MG63 (cell line): ENCODE measurements at places on chromosomes 16 and 17. TPM values are rescaled to one million over a fixed set of nuclear protein-coding genes. Genes with fewer than 3 reads are reported as not detected.

The CDK3 gene
- 1.3 and 6.4 TPM in 2 replicates for total RNA-seq

The MT1E gene
- 49.5 and 203 TPM in 2 replicates for total RNA-seq

- no peak for DNase-seq
Measured at GRCh38 chr16:72246423-72246822, 74.5 kb upstream of the PMFBP1 start.

DNA sequence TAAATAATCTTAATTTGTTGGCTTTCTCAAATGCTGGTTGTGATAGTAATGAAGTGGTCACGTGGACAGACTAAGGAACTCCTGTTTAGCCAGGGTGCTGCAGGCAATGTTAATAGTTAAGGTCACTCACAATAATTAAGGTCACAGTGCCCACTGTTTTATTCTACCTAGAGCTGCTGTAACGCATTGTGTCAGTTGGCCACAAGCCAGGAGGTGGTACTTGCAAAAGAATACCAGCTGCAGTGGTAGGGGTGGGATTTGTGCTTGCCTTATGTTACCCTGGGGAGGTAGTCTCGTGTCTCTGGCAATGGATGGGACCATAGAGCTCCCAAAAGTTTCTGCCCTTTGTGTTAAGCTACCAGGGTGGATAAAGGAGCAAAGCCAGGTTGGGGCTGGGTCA is 969.1 kb upstream of the CDH8 start:
- no peak for DNase-seq

The TLCD1 gene
- 6.7 and 26.1 TPM in 2 replicates for total RNA-seq

The LITAFD gene
- total RNA-seq = not detected in 2 replicates

The PYY gene
- not detected in 2 replicates for total RNA-seq

DNA sequence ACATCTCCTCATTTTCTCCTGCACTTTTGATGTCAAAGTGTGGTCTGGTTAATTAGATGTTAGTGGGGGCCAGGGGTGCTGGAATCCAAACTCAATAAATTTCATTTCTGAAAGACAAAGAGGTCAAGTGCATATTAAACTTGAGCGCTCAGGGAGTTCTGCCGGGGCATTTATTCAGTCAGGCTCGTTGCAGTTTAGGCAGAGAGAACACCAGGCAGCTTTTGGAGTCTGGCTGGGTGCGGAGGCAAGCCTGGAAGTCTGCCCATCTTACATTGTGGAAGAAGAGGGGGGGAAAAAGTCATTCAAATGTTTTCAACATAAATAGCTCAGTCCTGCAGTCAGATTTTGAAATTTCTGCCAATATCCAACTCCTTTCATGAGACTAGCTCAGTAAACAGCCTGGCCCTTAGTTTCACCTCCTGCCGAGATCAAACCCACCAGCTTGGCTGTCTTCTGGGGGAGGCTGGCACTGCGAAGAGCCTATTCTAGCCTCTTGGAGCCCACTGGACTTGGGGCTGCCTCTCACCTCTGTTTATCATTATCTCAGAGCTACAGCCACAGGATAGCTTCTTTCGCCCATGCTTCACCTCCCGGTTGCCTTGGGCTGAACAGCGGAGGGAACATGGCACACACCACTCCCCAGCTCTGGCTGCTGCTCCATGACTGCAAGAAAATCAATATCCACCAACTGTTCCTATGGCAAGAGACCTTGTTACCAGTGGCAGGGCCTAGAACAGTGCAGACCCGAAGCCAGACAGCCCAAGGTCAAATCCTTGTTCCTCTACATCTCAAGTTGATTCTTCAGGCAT is 177.4 kb upstream of the CDH5 start:
- peak; percentile 72 for DNase-seq

- no peak for DNase-seq
Measured at GRCh38 chr17:1725642-1726511, 1.4 kb downstream of the WDR81 start.

DNA sequence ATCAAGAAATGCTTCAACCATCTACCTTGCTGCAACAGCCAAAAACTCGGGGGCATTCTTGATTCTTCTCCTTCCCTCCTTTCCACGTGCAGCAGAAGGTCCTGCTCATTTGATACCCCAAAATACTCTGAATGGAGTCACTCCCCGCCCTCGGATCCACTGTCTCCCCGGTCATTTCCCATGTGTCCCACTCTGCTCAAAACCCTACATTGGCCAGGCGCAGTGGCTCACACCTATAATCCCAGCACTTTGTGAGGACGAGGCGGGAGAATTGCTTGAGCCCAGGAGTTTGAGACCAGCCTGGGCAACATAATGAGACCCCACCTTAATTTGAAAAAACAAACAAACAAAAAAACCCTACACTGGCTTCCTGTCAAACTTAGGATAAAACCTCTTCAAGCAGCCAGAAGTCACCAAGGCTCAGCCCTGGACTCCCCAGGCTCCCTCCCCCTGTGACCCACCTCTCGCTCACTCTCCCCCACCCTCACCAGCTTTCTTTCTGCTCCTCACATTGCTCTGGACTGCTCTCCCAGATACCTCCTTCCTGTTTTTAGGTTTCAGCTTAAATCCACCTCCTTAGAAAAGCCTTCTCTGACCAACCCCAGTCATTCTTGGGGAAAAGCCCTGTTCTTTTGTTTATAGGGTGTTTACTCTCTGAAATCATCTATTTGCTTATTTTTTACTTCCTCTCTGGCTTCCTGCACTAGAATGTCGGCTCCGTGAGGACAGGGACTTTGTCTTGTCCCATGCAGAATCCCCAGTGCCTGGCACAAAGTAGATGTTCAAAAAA is 2.8 kb downstream of the SLC13A2 start:
- no peak for DNase-seq
